Sciatic nerve (tissue), 2 donors: ENCODE measurements at places on chromosomes 4 and X. TPM values are rescaled to one million over a fixed set of nuclear protein-coding genes. Genes with fewer than 3 reads are reported as not detected.

TBL1X gene
- total RNA-seq = 27.2 TPM

FHL1 gene
- total RNA-seq = 174 TPM

- DNase-seq = peak; percentile 94
These were observed 25.5 kb downstream of the UTP14A start for GRCh38 chrX:129931411-129932015.

DNA sequence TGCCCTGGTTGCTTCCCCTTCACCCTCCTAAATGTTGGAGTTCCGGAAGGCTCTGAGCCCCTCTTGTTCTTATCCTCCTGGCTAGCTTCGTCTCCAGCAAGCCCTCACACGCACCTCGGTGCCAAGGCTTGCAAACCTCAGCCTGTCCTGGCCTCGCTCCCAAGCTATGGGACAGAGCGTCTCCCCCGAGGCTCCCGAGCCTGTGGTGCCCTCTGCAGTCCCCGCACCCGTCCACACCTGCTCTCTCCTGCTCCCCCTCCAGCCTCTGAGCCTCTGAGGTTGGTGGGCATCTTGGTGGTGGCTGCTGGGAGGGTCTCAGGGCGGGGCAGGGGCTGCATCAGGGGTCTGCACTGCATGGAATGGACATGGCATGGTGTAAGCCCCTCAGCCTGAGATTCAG is 63.2 kb downstream of the TRMT44 start:
- no peak for DNase-seq

GRCh38 chr4:1958276-1959103 is 50.3 kb downstream of the NELFA start:
- no peak for DNase-seq

ITIH6 gene
- not detected for total RNA-seq

- no peak for DNase-seq
These were observed 823.2 kb downstream of the CCSER1 start for GRCh38 chr4:90950385-90950841.

GPRIN3 gene
- total RNA-seq = 7.0 TPM
